Stimulated activated CD8-positive, alpha-beta memory T cell treated with anti-CD3 and anti-CD28 coated beads, Interleukin-15, amount 100 ng/mL, for 4 hours (primary cell): ENCODE measurements at places on chromosomes 1 and 21.
A peak's percentile ranks its signal among the peaks of the same experiment; 100 is the strongest.

DNA sequence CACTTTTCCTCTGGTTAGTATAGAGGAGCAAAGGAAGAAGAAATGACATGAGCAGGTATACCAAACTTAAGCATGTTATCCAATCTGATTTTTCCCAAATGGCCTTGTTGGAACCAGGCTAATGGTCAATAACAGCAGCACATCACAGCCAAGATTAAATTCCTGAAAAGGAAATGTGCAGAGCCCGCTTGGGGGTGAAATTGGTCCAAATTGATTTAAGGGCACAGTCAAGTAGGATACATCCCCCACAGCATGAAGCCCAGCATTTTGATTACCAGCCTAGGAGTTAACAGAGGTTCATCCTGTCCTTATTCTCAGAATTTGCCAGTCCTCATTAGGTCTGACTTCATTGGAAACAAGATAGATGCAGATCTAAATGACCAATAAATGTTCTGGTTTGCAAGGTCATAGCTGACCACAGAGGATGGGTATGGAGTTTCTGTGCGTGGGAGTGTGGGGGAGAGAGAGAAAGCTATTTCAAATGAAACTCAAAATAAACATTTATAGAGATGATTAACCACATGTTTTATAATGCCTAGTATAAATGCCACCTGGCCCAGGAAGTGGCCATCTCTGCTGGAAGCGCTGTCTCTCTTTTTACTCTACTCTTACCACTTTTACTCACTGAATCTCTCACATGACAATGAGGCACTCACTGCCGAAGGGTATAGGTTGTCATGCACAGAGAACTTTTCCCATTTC is 38.7 kb downstream of the RGS5 start:
- DNase-seq: no peak

DNA sequence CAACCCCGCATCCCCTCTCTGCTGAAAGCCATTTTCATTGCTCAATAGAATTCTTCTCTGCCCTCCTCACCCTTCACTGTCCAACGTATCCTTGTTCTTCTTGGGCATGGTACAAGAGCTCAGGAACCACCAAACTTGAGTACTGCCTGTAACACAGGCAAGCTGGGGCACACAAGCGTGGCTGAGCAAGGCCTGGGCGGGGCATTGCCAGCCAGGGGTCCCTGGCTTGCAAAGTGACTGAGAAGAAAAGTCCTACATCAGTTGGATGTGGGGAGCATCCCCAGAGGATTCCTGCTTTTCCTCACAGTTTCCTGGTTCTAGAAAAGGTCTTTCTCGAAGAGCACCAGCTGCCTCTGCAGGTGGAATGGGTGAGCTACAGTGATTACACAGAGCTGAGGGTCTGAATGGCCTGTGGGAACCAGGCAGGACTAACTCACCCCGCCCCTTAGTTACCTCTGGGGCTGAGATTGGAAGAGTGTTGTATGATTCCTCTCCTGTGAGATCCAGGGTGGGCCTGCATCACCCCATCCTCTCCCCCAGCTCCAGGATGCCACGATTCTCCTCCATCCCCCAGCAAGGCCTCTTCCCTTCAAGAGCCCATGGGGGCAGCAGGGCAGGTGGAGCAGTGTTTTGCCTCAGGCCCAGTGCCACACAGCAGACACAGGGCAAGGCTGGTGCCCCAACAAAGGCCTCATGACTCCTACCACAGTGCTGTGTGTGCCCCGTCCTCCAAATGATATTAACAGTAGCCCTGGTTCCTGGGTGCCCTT is 121.9 kb downstream of the MATN1 start:
- no peak for DNase-seq

- DNase-seq: no peak
These were observed 56.5 kb downstream of the DYRK1A start for GRCh38 chr21:37423103-37423502.

- DNase-seq: peak; percentile 65
These were observed 25.0 kb downstream of the CD244 start for GRCh38 chr1:160837558-160838205.

- DNase-seq: no peak
These were observed 179.9 kb upstream of the ZNF644 start for GRCh38 chr1:91201694-91202093.

DNA sequence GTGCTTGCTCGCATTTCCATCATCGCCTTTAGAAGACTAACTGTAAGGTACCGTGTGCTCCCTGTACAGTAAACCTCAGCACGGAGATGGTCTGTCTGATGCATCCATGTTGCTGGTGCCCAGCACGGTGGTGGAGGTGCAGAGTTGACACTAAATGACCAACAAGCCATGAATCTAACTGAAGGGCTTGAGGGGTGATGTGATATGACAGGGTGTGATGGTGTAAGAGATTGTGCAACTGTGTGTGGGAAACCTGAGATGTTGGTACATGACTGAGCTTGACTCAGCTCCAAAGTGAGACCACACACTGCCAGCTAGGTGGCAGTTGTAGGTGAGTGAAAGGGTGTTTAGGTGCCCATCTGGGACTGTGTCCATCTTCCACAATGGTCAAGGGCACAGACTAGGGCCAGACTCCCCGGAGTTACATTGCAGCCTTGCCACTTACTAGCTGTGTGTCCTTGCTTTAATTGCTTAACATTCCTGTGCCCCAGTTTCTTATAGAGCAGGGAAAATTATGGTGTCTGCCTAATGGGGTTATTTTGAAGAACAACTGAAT is 21.4 kb downstream of the SLC2A1 start:
- DNase-seq: no peak

DNA sequence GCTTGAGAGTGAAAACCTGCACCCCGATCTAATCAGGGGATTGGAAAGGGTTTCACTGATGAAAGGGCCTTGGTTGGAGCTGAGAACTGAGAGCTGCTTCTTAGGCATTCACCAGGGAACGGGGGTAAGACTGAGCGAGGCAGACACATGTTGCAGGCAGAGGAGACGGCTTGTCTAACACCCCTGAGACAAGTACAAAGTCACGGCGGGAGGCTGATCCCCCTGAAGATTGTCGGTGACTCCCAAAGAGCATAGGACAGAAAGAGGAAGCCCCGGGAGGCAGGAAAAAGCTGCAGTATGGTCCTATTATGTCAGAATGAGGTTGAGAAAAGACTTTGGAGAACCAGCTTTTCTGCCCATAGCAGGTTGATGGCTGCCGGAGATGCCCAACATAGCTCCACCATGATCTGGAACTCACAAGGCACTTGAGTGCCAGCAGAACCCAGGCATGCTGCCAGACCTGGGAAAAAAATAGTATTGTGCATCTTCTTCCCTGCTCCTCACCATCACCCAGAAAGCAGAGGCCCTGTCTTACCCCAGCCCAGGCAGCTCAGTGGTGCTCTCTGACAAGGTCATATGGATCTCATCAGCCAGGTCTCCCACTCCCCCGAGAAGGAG is 463.9 kb upstream of the PROX1 start:
- DNase-seq: no peak

DNA sequence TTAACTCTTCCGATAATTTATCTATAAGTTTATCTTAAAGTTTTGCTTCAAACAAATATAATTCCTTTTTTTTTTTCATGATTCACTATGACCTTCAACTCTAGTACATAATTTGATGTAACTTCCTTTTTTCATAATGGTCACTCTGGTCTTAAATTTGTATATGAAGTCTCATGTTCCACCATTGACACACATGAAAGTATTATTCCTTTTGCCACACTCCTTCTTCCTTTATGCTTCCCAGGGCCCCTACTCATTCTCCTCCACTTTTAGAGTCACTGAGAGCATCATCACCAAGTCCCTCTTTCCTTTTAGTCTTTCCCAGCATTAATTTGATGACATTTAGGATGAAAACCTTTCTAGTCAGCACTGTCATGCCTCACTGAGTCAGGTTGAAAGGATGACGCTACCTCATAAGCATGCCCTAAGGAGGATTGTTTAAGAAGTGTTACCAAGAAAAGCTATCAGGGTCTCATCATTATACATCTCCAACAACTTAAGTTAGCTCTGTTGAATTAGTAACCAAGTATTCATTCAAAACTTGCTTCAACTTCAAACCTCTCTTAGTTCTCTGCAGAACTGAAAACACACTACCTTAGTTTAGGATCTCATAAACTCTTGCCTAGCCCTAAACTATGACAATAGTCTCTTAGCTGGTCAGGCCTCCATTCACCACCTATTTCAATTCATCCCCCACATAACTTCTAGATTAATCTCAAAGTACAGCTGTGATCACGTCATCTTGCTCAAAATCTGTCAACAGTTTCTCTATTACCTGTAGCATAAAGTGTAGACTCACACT is 14.5 kb downstream of the AUNIP start:
- no peak for DNase-seq
